ENCODE measurements at places on chromosomes 4 and X.

- DNase-seq, result no peak
- H3K4me1 ChIP-seq, result no peaks in the 10 kb centered on the region
- H3K27ac ChIP-seq, result no peak overlapping the region
These were observed 32.8 kb downstream of the REPS2 start for GRCh38 chrX:16979226-16979625.

- no peak overlapping the region for H3K4me3 ChIP-seq
- H3K36me3 ChIP-seq, result no peaks in the 10 kb centered on the region
- peaks cover 8% of the 10 kb centered on the region for H3K4me1 ChIP-seq
- H3K27me3 ChIP-seq, result no peaks in the 10 kb centered on the region
These were observed 64.7 kb downstream of the TBC1D14 start for GRCh38 chr4:6974138-6974848.

GRCh38 chr4:174340714-174341113 lies 57.0 kb downstream of the CEP44 start:
- H3K27me3 ChIP-seq, result peaks cover 2% of the 10 kb centered on the region
- DNase-seq, result no peak
- no peaks in the 10 kb centered on the region for H3K4me1 ChIP-seq
- no peak overlapping the region for H3K4me3 ChIP-seq

- DNase-seq, result peak; percentile 43
- H3K36me3 ChIP-seq, result no peaks in the 10 kb centered on the region
- peak overlapping the region; percentile 78 for H3K27ac ChIP-seq
- H3K4me3 ChIP-seq, result no peak overlapping the region
- H3K27me3 ChIP-seq, result peaks cover 7% of the 10 kb centered on the region
These were observed 10.3 kb downstream of the CYP4V2 start for GRCh38 chr4:186201535-186202230.

All from immature natural killer cell (primary cell).